ENCODE measurements at places on chromosomes 1 and 21. TPM values are rescaled to one million over a fixed set of nuclear protein-coding genes. Genes with fewer than 3 reads are reported as not detected.

Gene CELA2A
- polyA plus RNA-seq, result not detected

Gene LCK
- polyA plus RNA-seq, result 1.8 TPM

Gene C1orf56
- 1.2 TPM for polyA plus RNA-seq

Gene ASPM
- polyA plus RNA-seq, result 5.9 TPM

Gene SHISAL2A
- polyA plus RNA-seq, result 8.1 TPM

Gene CELA2B
- polyA plus RNA-seq, result not detected

Gene TCHHL1
- polyA plus RNA-seq, result not detected

Gene DISC1
- polyA plus RNA-seq, result 2.7 TPM

Gene GREM2
- polyA plus RNA-seq, result 1.2 TPM

Gene ILDR2
- not detected for polyA plus RNA-seq

Gene CFHR5
- not detected for polyA plus RNA-seq

Gene CHI3L2
- polyA plus RNA-seq, result 11.0 TPM

Gene MAP1LC3C
- 1.3 TPM for polyA plus RNA-seq

Gene LCE2B
- polyA plus RNA-seq, result not detected

Gene SV2A
- 0.60 TPM for polyA plus RNA-seq

Gene SFN
- polyA plus RNA-seq, result 729 TPM

Gene COL18A1
- 4.4 TPM for polyA plus RNA-seq

Gene NES
- 1.8 TPM for polyA plus RNA-seq

Gene CD53
- 150 TPM for polyA plus RNA-seq

Gene SNX7
- polyA plus RNA-seq, result 46.7 TPM

Gene SDC3
- 2.4 TPM for polyA plus RNA-seq

Gene VANGL2
- 1.8 TPM for polyA plus RNA-seq

Gene HIVEP3
- 7.8 TPM for polyA plus RNA-seq

Gene C1orf210
- 44.6 TPM for polyA plus RNA-seq

Gene NLRP3
- 1.8 TPM for polyA plus RNA-seq

Gene C1orf94
- polyA plus RNA-seq, result not detected

Gene NCAM2
- polyA plus RNA-seq, result under 0.01 TPM

Gene TACSTD2
- 1.2 TPM for polyA plus RNA-seq

Gene PRMT2
- 68.0 TPM for polyA plus RNA-seq

Gene HMCN1
- polyA plus RNA-seq, result 0.46 TPM

Gene EFNA3
- polyA plus RNA-seq, result 8.4 TPM

Gene SPOCD1
- polyA plus RNA-seq, result not detected

Gene NHLH1
- not detected for polyA plus RNA-seq

Gene IL19
- polyA plus RNA-seq, result 0.10 TPM

Measured in sigmoid colon (tissue), 7 donors.